ENCODE measurements at places on chromosomes 4 and X. TPM values are rescaled to one million over a fixed set of nuclear protein-coding genes. Genes with fewer than 3 reads are reported as not detected.
A peak's percentile ranks its signal among the peaks of the same experiment; 100 is the strongest.

GRCh38 chr4:67436742-67437141 lies 108.6 kb downstream of the CENPC start:
- no peak for DNase-seq

Gene CPLX1
- total RNA-seq = 0.28 TPM

Gene LNX1
- total RNA-seq = not detected

Gene GNRHR
- total RNA-seq = not detected

DNA sequence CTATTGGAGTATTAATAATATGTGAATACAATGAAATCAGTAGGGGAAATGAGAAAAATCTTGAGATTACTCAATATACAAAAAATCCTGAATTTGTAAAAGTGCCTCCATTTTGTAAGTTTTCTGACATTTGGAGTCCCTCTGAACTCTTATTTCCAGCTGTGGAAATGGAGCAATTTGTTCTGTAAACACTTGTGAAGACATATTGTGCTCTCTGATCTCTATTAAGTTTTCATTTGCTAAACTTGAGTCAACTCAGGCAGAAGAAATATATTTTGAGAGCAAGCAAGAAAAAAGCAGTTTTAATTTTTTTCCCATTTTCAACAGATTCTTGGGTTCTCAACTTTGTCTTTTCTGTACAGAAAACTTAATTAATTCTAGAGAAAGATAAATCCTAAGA lies 51.4 kb upstream of the PCDH18 start:
- DNase-seq = no peak

DNA sequence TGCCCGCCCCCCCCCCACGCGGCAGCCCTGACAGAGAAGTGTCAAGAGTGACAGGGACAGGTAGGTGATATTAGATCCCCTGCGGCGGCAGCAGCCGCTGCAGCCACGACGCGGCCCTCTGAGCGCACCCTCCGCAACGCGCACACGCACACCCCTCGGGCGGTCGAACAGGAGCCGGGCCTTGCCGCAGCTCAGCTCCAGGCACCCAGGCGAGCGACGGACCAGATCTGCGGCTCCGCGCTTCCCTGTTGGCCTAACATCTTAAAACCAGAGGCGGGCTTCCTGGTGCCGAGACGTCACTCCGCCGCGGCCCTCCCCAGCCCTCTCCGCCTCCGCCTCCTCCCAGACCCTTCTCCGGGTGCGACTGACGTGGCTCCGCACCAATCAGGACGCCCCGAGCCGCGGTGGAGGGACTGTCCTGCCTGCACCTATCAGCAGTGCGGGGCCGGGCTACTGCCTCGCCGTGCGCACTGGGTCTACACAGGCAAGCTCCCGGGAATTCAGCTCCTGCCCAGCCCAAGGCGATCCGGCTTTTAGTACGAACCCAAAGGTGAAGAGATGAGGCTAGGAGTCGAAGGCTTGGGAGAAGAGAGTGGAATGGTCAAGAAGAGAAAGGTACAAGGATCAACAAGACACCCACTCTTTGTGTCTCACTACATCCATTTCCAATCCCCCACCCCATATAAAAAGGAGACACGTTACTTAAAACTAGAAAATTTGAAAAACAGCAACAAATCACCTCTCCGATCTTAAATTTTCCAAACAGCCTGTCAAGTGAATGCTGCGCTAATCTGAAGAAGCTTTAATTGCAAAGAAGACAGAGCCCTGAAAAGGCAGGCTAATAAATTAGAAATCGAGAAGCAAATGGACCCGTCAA lies at the start of gene PITX2:
Gene PITX2, minus strand, starts transcription at position 237 of the 877 bp plus-strand sequence. CDS start 617 bp downstream, outside the sequence.
- peak; percentile 85 for DNase-seq

DNA sequence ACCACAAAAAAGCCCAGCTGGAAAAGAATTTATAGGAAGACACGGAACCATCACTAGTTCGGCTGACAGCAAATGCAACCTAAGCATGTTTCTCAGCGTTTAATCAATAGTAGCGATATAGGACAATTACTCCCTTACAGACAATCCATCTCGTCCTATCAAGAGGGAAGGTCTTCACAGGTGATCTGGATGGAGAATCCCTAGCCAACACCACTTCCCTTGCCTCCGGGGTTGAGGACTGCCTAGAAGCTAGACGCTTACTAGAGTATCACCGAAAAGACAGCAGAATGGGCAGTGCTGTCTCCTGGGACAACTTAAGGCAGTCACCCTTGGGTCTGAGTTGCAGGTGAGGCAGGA lies 32.1 kb upstream of the MAML3 start:
- no peak for DNase-seq

- DNase-seq = no peak
Measured at GRCh38 chrX:7485061-7485460, 337.1 kb upstream of the PUDP start.

GRCh38 chrX:10169175-10169574 lies 12.4 kb downstream of the CLCN4 start:
- DNase-seq = no peak

GRCh38 chr4:15778289-15779241 lies at the start of gene CD38:
CD38 (plus strand) TSS chr4:15778328; CDS start chr4:15778415, 87 bp downstream.
- peak; percentile 76 for DNase-seq

Gene WAS
- total RNA-seq = 102 TPM

Measured in activated CD4-positive, alpha-beta T cell treated with anti-CD3 and anti-CD28 coated beads for 36 hours (primary cell).